Astrocyte (in vitro differentiated cells and primary cell): ENCODE measurements at places on chromosomes 7 and 10.

- peak; percentile 73 for DNase-seq
Measured at GRCh38 chr7:90720984-90721760, 125.1 kb downstream of the CDK14 start.

DNA sequence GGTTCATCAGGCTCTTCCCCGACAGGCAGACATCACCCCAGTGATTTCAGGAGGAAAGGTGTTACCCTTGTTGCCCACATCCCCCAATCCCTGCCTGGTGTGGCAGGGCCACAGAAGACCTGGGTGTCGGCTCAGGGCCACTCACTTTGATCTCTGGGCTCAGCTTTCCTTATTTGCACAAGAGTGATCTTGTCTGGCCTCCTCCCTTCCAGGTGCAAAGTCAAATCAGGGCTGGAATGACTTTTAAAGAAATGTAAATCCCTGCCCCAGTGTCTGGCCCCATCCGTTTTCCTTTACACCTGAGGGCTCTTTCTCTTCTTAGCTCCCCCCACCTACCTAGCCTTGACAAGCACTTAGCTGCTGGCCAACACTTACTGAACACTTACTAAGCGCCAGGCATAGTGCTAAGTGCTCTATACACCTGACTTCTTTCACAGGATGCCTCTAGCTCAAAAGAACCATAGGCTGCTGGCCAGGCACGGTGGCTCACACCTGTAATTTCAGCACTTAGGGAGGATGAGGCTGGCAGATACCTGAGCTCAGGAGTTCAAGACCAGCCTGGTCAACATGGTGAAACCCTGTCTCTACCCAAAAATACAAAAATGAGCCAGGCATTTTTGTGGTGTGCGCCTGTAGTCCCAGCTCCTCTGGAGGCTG, 979 bp upstream of the NODAL start:
- no peak for DNase-seq

DNA sequence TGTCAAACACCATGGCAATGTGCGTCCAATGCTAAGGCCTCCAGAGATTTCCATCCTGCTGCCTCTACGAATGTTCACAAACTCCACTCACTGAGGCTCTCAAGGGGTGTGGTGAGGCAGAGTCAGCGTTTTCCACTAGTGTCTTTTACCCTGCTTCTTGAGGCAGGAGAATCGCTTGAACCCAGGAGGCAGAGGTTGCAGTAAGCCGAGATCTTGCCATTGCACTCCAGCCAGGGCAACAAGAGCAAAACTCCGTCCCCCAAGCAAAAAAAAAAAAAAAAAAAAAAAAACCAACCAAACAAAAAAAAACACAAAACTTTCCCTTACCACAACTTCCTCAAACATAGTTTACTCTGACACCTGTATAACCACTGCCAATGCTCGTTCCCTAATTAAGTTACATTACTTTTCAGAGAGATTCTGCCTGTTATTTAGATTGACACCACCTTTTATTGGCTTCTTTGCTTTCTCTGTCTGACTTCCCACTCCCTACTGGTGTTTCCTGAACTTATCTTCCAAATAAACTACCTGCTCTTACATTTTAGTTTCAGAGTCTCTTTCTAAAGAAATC, 102.1 kb upstream of the ZNF746 start:
- no peak for DNase-seq

- DNase-seq: peak; percentile 16
Measured at GRCh38 chr10:93147281-93147680, 73.6 kb downstream of the CYP26A1 start.

- DNase-seq: peak; percentile 70
Measured at GRCh38 chr10:112981553-112981952, 31.5 kb downstream of the TCF7L2 start.

GRCh38 chr7:11026452-11027359, 53.0 kb downstream of the PHF14 start:
- no peak for DNase-seq

DNA sequence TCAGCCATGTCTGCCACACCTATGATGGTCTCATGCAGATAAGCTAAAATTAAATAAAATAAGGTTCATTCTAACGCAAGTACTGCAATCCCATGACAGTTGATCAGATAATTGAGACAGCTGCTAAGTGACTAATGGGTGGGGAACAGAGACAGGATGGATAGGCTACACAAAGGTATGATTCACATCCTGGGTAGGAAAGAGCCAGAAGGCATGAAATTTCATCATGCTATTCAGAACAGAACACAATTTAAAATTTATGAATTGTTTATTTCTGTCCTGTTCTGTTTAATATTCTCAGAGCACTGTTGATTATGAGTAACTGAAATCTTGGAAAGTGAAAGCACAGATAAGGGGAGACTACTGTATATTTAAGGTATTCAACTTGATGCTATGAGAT, 381.8 kb upstream of the SORCS1 start:
- peak; percentile 49 for DNase-seq

GRCh38 chr7:335358-336148, 45.6 kb downstream of the FOXL3 start:
- DNase-seq: no peak

DNA sequence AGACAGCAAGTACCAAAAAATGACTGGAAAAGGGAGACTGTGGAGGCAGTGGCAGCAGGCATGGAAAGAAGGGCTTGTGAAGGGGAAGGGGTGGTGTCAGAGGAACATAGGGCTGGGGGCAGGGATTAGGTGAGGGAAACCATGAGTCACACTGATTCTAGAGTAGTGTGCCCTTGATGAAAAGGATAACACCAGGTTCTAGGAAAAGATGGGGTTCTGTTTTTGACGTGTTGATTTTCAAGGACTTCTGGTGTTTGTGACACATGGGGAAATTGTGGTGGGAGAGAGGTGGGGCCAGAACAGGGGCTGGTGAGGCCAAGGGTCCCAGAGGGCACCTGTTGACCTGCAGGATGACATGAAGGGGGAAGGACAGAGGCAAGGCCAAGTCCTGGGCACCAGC, 57.1 kb downstream of the FIGNL1 start:
- no peak for DNase-seq
